Stimulated activated CD4-positive, alpha-beta T cell treated with anti-CD3 and anti-CD28 coated beads, TNF-alpha, amount 100 ng/mL, for 1 hour (primary cell): ENCODE measurements at places on chromosomes 1 and 21.

GRCh38 chr1:47805018-47805417 lies 192.2 kb downstream of the TRABD2B start:
- DNase-seq, result no peak

DNA sequence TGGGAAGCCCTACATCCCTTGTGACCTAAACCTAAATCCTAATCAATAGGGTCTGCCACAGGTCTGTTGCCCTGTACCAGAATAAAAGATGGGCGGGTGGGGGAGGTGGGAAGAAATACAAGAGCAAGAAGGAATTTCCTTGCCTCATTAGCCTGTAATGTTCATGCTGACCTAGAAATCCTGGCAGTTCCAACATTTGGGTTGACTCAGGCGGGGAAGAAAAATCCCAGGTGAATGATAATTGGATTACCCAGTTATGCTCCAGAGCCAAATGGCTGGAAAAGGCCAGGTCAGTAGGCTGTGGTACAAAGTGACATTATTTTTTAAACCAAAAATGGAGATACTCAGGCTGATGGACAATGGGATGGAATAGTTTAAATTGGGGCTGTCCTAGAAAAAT lies 27.3 kb upstream of the A3GALT2 start:
- no peak for DNase-seq

DNA sequence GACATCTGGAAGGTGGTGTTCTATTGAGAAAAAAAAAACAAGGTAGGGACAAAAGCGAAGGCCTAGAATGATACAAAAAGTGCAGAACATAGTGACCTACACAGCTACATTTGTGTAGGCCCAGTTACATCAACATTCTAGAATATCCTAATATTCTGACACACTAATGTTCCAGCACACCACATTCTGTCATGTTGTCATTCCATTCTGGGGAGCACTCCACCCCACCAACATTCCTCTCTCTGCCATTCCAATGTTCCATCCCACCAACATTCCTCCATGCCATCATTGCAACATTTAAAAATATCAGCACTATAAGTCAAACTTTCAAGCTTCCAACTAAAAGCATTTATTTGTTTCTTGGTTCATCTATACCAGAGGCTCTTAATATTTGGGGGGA lies 28.5 kb downstream of the COA7 start:
- no peak for DNase-seq

- no peak for DNase-seq
Measured at GRCh38 chr1:905071-905749, 18.5 kb upstream of the SAMD11 start.

DNA sequence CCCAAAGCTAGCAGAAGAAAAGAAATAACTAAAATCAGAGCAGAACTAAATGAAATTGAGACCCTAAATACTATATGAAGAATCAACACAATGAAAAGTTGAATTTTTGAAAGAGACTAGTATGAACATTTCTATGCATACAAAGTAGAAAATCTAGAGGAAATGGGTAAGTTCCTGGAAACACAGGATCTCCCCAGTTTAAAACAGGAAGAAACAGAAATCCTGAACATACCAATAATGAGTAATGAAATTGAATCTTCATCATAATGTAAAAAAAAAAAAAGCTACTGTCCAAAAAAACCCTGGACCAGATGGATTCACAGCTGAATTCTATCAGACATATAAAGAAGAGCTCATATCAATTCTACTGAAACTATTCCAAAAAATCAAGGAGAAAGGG lies 233.5 kb downstream of the PLPP3 start:
- DNase-seq, result no peak

DNA sequence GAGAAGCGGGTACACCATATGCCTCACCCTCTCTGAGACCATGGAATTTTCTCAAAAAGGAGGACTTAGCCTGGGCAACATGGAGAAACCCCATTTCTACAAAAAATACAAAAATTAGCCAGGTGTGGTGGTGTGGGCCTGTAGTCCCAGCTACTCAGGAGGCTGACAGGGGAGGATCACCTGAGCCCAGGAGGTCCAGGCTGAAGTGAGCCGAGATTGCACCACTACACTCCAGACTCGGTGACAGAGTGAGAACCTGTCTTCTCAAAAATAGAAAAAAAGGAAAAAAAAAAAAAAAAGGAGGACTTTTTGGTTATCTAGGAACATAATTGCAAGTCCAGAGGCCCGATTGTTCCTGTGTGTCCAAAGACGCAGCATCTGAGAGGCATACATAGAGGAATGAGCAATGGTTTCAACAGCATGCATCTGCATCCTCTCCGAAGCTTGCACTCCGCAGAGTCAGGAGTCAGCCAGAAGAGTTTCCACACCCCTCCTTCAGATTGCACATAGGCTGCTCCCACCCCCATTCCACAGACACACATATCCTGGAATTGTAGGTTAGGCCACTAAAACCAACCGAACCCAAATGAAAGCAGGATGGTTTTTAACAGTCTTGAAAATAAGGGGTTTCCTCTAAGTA lies 2.5 kb upstream of the TBX15 start:
- DNase-seq, result no peak

DNA sequence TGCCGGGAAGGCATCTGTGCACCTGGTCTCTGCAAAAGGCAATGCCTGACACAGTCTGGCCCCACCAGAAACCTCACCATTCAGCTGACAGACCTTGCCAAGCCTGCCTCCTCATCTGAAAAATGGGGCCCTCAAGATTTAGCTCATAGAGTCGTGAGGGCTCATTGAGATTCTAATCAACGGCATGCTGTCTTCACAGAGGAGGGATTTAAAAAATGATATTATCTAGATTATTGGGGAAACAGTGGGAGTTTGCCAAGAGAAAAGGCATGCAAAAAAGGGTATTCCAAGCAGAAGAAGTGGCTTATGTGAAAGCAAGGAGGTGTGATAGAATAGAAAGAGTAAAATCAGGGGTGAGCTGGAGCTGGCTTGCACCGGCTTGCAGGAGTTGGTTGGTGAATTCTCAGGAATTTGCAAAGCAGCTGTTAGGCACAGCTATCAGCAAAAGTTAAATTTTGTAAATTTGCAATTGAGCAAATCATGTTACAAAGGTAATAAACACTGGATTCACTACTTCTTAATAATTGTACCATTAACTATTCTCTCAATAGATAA lies 91.7 kb upstream of the WNT4 start:
- DNase-seq, result no peak

- no peak for DNase-seq
Measured at GRCh38 chr1:66374561-66375111, 159.3 kb upstream of the SGIP1 start.

DNA sequence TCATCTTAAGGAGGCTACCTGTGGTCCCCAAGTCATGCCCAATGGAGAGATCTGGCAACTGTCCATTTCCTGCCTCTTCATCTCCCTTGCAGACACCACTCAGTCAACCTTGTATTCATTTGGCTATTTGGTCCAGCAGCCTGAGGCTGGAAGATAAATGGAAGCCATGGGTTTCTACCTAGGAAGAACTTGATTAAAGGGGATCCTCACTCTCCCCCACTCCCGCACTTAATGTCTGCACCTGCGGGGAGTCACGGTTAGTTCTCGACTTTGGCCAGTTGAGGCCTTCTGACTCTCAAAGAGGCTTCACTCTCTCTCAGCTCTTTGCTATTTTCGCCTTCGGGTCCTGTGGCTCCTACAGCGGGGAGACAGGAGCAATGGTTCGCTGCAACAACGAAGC lies 8.4 kb upstream of the ATXN7L2 start:
- no peak for DNase-seq

DNA sequence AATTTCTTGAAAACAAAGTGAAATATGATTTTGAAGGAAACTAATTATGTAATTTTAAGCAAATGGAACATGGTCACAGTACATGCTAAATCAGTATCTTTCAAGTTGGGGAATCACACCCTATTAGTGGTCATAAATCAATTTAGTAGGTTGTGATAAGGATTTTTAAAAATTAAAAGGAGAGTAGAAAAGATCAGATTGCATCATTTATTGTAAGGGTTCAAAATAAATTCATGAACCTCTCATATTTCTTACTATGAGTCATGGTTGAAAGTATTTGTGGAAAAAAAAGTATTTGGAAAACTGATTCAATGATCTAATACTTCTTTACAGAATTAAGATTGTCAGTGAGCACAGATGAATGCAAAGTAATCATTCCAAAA lies 14.6 kb downstream of the ADSS2 start:
- no peak for DNase-seq

GRCh38 chr1:108046026-108046425 lies 81.0 kb upstream of the VAV3 start:
- no peak for DNase-seq

- DNase-seq, result no peak
Measured at GRCh38 chr1:1306661-1307260, 969 bp downstream of the ACAP3 start.

GRCh38 chr1:167923324-167924056 lies 9.6 kb upstream of the ADCY10 start:
- DNase-seq, result no peak

DNA sequence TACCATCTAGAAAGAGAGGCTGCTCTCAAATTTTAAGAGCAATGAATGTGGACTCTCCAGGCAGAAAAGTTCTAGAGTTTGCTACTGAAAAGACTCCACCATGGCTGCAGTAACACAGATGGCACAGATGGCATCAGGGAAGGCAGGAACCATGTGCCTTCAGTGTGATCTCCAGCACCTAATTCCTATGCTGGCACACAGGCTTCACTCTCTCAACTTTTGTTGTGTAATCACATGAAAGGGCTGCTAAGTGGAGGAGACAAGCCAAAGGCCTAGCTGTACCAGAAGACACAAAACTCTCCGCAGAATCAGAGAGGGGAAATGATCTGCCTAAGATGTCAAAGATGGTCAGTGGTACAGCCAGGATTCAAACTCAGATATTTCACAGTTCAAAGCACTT lies 31.1 kb downstream of the ERI3 start:
- no peak for DNase-seq

DNA sequence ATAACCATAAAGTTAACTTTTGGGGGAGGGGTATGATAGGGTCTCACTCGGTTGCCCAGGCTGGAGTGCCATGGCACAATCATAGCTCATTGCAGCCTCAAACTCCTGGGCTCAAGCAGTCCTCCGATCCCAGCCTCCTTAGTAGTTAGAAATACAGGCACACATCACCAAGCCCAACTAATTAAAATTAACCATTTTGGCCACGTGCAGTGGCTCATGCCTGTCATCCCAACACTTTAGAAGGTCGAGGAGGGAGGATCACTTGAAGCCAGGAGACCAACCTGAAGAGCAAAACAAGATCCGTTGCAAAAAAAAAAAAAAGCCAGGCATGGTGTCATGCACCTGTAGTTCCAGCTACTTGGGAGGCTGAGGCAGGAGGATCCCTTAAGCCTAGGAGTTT lies 26.6 kb upstream of the MED18 start:
- no peak for DNase-seq

DNA sequence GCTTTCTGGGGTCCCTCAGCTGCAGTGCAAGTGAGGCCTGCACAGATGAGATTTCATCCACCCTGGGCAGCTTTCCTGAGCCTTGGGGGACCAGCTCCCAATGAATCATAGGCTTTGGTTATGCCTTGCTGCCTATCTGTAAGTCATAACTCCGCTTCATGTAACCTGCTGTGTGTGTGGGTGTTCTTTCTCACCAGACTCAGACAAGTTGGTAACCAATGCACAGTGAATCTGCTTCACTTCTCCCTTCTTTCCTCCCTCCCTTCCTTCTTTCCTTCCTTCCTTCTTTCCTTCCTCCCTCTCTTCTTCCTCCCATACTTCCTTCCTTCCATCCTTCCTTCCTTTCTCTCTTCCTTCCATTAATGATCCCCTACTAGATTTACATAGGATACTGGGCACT lies 34.4 kb upstream of the PSMB2 start:
- no peak for DNase-seq

DNA sequence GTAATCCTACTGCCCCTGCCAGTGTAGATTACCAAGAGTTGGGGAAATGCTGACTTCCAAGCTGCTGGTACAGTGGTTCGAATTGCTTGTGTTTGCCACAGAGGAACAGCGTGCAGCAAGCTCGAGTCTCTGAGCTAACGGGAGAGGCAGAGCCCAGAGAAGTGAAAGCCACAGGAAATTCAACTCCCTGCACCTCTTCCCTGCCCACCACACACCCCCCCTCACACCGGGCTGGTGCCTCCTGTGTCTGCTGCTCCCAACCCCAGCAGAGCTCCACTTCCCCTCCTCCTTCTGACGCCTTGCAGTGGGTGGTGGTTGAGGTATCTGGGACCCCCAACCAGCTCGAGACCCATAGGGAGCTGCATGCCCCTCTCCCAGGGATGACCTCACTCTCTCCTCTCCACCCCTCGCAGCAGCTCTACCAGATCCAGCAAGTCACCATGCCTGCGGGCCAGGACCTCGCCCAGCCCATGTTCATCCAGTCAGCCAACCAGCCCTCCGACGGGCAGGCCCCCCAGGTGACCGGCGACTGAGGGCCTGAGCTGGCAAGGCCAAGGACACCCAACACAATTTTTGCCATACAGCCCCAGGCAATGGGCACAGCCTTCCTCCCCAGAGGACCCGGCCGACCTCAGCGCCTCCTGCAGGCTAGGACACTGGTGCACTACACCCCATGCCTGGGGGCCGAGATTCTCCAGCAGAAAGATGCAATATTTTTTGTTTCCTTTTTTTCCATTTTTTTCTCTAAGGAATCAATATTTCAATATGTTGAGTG lies 13.1 kb upstream of the KCNQ4 start:
- DNase-seq, result no peak

- DNase-seq, result no peak
Measured at GRCh38 chr1:173530795-173531693, 53.9 kb downstream of the PRDX6 start.

DNA sequence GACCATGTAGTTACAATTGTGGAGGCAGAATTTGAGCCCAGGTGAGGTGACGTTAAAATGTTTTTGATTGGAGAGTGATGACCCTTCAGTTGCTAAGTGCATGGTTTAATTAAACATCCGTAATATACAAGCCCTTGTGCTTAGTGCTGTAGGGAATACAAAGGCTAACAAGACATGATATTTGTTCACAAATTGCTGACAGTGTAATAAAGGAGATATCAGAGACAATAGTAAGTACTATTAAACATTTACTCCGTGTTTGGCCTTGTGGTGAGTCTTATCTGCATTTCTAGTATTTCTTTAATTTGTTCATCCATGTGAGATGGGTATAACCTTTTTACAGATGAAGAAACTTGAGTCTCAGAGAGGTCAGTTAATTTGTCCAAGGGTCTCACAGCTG lies 37.9 kb downstream of the RLF start:
- DNase-seq, result no peak

DNA sequence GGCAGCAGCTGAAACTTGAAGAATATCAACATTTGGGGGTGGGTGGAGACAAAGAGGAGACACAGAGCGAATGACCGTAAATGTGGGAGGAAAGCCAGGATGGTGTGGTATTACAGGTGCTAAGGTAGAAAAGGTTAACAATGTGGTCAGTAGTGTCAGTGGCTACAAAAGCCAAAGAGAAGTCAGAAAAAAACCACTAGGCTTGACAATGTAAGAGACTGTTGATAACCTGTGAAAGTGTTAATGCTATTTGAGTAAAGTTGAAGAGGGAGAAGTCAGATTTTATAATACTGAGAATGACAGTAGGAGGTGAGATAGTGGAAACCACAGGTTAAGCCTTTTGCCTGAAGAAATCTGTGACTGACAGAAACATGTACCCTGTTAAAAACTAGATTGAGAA lies 120.8 kb downstream of the CLEC20A start:
- DNase-seq, result no peak
